Right atrium auricular region (tissue), 2 donors: ENCODE measurements at places on chromosomes 7 and 10. TPM values are rescaled to one million over a fixed set of nuclear protein-coding genes. Genes with fewer than 3 reads are reported as not detected.

DNA sequence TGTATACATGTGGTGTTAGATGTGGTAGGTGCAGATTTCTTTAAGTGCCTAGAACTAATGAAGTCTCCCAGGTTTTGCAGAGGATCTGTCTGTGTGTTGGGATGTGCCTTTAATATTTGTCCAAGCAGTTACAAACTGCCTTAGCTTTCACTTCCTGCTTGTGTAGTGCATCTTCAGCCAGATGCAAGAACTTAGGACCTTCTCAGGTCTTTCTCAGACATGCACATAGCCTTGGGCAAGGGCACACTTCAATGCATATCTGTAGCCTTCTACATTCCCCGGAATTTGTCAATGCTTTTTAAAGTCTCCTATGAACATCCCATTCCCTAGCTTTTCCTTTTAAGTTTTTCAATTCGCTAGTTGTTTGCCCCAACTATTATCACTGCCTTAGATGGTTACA is 47.2 kb upstream of the SLC39A12 start:
- no peak for DNase-seq

DNA sequence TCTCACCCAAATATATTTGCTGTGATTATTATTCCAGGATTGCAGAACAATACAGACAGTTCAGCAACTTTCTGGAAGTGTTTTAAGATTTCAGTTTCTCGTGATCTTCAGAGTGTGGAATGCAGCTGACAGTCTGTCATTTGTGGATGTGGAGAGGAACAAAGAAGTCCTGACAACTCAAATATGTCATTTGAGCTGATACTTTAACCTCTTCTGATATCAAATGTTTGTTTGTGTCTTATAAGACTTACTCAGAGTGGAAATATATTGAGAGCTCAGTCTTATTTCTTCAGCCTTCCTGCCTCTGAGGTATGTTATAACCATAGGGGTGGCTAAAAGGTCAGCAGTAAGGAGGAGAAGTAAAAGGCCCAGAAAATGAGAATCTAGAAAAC is 96.4 kb downstream of the OSBPL3 start:
- no peak for DNase-seq

CDC14C gene
- total RNA-seq, result not detected

PKD1L1 gene
- total RNA-seq, result 1.1 TPM

GRCh38 chr7:118175740-118176139 is 8.2 kb upstream of the LSM8 start:
- DNase-seq, result no peak

GRCh38 chr7:33933611-33934281 is 28.4 kb downstream of the BMPER start:
- no peak for DNase-seq

COL17A1 gene
- total RNA-seq, result 0.26 TPM

NEUROG3 gene
- total RNA-seq, result not detected

ADIRF gene
- 67.8 TPM for total RNA-seq

DNA sequence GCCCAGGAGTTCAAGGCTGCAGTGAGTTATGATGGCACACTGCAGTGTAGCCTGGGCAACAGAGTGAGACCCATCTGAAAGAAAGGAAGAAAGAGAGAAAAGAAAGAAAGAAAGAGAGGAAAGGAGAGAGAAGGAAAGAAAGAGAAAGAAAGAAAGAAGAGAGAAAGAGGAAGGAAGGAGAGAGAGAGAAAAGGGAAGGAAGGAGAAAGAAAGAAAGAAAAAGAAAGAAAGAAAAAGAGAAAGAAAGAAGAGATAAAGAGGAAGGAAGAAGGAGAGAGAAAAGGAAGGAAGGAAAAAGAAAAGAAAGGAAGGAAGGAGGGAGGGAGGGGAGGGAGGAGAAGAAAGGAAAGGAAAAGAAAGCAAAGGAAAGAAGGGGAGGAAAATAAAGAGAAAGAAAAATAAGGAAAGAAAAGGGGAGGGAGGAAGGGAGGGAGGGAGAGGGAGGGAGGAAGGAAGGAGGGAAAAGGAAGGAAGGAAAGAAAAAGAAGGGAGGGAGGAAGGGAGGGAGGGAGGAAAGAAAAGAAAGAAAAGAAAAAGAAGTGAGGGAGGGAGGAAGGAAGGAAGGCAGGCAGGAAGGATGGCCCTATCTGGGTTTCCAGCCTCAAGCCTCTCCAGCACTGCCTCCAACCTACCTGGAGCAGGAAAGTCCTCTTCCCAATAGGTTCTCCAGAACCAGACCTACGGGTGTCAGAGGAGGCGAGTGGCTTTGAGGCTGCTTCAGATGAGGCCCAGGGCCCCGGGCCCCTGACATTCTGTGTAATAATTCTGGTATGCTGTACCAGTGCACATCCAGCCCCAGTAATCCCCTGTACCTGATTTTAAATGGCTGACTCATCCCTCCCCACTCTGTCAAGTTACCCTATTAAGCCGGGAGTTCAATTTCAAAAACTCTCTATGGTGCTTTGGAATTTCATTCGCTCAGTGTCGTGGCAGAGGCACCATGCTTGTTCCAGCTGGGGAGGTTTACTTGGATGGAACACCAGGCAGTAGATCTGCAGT is 6.8 kb upstream of the PARD3 start:
- DNase-seq, result no peak

PNLIP gene
- total RNA-seq, result not detected

NEUROD6 gene
- total RNA-seq, result not detected

- peak; percentile 43 for DNase-seq
These were observed 133.6 kb upstream of the RET start for GRCh38 chr10:42943025-42943818.

DNA sequence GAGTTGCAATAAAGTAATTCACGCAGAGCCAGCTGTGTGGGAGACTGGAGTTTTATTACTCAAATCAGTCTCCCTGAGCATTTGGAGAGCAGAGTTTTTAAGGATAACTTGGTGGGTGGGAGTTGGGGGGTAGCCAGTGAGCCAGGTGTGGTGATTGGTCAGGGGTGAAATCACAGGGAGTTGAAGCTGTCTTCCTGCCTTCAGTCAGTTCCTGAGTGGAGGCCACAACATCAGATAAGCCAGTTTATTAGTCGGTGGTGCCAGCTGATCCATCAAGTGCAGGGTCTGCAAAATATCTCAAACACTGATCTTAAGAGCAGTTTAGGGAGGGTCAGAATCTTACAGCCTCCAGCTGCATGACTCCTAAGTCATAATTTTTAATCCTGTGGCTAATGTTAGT is 3.3 kb upstream of the CYP51A1 start:
- no peak for DNase-seq

DNA sequence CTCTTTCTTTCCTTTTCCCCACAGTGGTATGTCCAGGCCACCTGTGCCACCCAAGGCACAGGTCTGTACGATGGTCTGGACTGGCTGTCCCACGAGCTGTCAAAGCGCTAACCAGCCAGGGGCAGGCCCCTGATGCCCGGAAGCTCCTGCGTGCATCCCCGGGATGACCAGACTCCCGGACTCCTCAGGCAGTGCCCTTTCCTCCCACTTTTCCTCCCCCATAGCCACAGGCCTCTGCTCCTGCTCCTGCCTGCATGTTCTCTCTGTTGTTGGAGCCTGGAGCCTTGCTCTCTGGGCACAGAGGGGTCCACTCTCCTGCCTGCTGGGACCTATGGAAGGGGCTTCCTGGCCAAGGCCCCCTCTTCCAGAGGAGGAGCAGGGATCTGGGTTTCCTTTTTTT is 2.3 kb upstream of the FSCN3 start:
- no peak for DNase-seq

DNA sequence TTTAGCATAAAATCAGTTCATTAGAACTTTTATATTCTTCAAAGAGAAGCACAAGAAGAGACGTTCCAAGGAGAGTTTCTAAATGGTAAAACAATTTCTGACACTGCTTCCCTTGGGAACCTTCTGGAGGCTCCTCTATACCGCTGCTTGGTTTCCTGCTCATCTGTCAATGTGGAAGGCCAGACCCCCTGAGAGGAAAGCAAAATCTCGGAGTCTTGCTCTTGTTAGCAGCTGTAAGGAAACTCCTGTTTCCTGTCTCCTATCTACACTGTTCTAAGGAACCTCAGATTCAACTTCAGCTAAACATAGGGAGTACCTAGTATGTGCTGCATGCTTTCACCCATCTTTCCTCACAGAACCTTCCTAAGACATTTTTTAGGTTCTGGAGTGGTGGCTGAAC is 322.2 kb downstream of the BMPER start:
- no peak for DNase-seq

DNA sequence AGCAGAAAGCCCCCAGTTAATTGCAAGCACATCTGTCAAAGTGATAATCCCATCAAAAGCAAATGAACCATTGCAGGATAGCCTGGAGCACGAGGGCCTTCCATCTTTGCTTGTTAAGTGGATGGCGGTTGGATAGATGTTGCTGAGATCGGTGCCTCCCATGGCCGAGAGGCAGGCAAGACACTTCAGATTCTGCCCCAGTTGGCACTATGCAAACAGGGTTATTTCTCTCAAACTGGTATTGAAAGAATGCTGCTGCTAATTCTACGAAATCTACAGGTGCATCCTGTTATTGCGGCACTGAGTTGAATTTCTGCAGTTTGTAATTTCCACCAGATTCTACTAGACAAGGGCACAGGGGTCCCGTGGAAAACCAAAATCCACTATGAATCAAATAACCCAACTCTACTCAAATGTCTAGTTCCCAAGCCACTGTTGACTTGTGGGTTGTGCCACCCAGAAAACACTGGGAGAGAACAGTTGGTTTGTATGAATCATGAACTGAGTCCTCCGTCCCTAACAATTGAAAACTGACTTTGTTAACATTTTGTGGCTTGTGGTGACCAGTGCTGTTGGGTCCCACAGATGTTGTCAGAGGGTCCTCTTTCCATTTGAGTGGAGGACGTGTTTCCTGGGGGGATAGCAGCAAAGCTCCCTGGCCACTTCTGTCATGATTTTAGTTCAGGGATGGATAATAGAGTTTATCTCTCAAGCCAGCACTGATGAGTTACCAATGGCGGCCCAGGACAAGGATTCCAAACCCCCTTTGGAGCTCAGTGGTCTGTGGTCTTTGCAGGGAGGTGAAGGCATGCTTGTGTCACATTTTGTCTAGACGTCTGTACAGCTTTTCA is 7.1 kb upstream of the IL2RA start:
- DNase-seq, result no peak

- DNase-seq, result no peak
These were observed 29.0 kb downstream of the TIMM23 start for GRCh38 chr10:46001187-46001756.

GRCh38 chr7:128963327-128963757 is 25.6 kb downstream of the IRF5 start:
- no peak for DNase-seq

GRCh38 chr10:69045441-69046300 is 42.2 kb upstream of the SRGN start:
- no peak for DNase-seq

DNA sequence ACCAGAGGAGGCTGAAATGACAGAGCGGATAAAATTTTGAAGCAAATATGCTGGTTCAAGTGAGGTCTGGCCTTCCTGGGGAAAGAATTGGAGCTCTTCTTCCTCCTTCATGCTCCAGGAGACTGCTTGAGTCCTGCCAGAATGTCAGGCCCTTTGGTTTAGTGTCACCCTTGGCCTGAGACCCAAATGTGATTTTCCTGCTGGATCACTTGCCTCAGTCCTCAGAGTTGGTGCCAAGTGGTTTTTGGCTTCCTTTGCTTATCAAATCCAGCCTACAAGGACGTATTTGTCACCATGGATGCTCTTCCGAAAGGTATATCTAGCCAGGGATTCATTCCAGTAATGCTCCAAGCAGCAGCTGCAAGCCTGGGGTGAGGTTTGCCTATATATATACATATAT is 118.4 kb downstream of the PLPP4 start:
- no peak for DNase-seq

DNA sequence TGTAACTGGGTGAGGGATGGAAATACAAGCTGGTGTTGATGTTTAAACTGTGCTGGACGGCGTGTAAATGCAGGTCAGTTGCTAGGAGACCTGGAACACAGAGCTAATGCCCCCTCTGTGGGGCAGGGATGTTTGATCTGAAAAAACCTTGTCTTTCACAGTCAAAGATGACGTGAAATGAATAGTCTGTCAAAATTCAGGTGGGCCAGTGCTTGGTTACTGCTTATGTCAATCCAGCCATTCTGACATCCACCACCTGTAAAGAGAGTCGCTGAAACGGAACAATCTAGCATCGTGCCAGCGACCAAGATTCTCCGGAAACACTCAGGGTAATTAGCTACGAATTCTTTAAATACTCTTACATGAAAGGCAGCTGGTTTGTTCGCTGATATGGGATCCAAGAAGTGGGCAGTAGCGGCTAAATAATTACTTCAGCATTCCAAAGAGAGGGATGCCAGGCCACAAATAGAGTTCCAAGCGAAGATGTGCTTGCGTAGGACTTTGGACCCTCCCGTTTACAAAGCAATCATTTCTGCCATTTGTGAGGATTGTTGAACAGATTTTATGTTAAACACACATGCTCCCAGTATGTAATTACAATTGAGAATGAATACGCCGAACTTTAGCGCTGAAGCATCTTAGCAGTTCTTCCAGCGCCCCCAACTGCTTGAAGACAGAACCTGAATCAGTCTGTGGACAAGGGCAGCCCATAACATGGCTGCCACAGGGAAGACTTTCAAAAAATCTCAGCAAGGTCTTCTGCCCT is 7.3 kb upstream of the ASB4 start:
- no peak for DNase-seq

STAMBPL1 gene
- total RNA-seq, result 13.8 TPM

DNA sequence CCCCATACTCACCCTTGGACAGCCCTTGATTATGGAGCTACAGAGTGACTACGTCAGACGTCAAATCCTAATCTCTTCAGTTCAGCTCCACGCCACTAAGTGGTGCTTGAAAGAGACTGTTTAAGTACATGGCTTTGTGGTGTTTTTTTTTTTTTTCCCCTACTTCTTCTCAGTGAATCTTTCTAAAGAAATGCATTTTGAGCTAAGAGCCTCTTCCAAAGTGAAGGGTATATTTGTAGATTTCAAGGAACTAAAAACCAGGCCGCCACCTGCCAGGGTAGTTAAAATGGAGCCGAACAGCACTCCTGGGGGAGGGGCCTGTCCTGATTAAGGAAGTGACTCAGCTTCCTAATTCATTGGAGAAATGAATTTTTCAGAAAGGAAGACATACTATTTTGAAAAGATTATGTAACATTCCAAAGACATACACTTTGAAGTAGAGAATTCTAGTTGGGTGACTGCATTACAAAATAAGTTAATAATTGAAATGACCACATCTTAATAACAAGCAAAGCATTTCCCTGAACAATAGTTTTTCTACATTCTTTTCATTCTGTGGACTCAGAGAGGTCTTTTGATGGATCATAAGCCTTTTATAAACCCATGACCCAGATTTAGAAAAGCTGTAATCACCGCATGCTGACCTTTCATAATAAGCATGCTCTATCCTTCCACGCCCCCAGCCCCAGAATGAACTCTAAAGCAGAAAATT is 20.6 kb upstream of the VPS41 start:
- DNase-seq, result no peak

GRCh38 chr7:68122801-68123200 is 1126.2 kb downstream of the TYW1 start:
- DNase-seq, result no peak

IQCE gene
- total RNA-seq, result 6.6 TPM

DNA sequence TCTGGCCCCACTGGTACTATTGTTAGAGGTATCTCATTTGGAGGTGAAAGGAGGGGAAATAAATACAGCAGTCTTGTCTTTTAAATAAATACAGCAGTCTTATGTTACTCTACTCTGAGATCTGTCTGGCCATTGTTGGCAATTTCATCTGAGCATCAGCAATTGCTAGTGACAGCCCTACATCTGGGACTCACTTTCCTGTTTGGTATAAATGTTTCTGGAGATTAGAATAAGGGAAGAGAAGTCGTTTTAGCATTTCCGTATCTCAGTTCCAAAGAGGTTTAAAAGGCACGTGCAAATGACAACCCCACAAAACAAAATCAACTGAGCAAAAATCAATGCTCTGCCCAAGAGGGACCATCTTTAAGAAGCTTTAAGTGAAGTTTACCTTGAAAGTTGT is 18.1 kb upstream of the CNNM2 start:
- DNase-seq, result no peak

- DNase-seq, result no peak
These were observed 211.9 kb upstream of the GLI3 start for GRCh38 chr7:42448901-42449300.

OR6V1 gene
- total RNA-seq, result not detected
